ENCODE measurements at places on chromosomes 1 and 21.

GRCh38 chr1:21149430-21149854 is 27.3 kb downstream of the EIF4G3 start:
- no peak for DNase-seq

GRCh38 chr21:15088488-15088887 is 23.7 kb upstream of the NRIP1 start:
- no peak for DNase-seq

DNA sequence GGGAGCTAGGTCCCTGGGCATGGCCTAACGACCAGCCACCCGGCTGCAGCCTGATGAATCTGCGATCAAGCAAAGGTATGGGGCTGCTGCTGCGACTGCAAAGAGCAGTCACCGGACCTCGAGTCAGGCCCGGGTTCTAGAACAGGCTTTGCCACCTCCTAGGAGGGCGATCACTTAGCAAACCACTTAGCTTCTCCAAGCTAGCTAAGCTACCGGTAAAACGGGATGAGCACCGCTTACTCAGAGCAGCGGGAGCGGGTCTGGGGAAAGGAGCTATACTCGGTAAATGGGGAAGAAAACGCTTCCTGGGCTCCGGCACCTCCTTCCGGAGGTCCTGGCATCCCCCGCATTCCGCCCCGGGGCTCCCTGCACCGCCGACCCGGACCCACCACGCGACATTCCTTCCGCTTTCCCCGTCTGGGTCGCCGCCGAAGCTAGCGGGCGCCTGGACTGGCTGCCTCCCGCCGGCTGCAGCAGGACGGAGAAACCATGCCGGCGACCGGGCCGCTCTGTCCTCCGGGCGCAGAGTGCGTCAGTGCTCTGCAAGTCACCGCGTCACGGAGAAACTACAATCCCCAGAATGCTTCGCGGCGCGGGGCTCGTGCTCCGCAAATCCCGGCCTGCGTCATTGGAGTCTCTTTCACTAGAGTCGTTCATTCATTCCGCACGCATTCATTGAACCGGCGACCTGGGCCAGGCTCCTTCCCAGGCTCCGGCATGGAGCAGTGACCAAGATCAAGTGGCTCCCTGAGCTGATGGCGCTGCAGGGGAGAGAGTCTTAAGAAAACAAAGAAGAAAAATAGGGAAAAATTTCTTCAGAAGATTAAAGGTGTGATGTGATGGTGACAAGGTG is at the start of gene LSM10:
Gene LSM10, minus strand, starts transcription at position 531 of the 853 bp plus-strand sequence. CDS start 3,779 bp downstream, outside the sequence.
- DNase-seq = peak; percentile 87

- DNase-seq = no peak
Observed at GRCh38 chr1:62508187-62508758, 71.4 kb downstream of the USP1 start.

- peak; percentile 16 for DNase-seq
Observed at GRCh38 chr1:53346814-53347176, 18.9 kb upstream of the LRP8 start.

DNA sequence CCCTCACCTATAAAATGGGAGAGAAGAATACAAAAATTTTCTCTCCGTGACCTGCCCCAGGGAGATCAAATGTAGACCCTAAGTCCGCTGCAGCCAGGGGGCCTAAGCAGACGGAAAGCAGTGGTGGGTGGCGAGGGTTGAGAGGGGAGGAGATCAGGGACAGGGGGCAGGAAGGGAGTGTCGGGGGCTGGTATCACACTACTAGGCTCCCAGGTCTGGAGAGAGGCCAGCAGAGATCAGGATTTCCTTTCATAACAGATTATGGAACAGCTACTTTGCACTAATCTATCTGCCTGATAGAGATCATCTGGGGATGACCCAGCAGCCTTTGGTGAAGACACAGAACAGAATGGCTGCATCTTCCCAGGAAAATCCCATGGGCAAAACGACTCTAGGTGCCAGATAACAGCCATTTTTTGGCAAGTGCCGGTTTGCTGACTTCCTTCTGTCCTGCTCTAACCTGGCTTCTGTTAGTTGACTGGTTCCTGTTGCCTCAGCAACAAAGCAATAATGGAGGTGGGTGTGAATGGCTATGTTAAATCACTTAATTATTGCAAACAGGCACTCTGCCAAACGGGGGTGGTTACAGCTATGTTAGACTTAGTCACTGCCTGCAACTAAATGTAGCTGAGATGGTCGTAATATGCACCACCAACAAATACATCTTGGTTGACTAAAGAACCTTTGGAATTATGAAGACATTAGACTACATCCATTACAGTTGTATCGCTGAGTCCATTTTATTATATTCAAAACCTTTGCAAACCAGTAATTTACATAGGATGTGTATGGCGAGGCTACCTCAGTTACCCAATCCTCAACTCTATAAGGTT is 30.0 kb upstream of the EPS8L3 start:
- DNase-seq = peak; percentile 25

DNA sequence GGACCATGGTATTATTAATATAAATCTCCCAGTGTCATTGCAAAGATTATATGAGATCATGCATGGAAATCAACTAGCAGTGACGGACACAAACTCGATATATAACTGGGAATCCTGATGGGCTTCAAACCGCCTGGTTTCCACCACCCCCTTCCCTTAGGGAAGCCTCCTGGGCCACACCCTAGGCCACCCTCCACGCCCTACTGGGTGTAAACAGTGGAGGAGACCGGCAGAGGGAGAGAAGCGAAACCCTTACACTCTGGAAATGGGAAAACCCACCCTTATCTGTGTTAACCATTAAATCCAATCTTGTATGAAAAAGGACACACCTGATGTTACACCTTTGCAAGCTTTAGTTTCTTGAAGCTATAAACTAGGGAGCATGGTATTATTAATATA is 595 bp upstream of the ZNHIT6 start:
- DNase-seq = no peak

GRCh38 chr1:168742386-168742785 is 13.4 kb upstream of the DPT start:
- no peak for DNase-seq

GRCh38 chr1:18861082-18861481 is 1.6 kb upstream of the TAS1R2 start:
- DNase-seq = no peak

GRCh38 chr1:174160109-174160473 is 771 bp downstream of the RABGAP1L start:
- no peak for DNase-seq

Measured in activated CD4-positive, CD25-positive, alpha-beta regulatory T cell treated with anti-CD3 and anti-CD28 coated beads, Interleukin-2, amount 50 U/mL, for 72 hours (primary cell).